ENCODE measurements at places on chromosomes 11 and 22.
A peak's percentile ranks its signal among the peaks of the same experiment; 100 is the strongest.

GRCh38 chr11:67382276-67383136 lies 9.1 kb upstream of the CLCF1 start:
- peak; percentile 75 for DNase-seq

DNA sequence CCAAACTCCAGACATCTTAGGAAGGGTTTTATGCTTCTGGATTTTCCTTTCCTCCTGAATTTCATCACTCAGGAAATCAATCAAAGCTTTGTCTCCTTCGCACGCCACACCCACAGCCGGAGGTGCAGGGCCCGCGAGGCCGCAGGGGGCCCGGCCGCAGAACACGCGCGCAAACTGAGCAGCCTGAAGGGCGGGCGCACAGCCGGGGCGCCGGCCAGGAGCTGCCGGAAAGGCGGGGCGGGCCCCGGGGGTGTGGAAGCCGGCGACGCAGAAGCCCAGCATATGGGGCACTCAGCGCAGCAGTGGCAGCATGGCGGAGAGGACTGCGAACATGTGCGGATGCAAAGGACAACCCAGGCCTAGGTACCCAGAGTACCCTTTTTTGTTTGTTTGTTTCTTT lies 33.1 kb upstream of the SPTBN2 start:
- DNase-seq: no peak

DNA sequence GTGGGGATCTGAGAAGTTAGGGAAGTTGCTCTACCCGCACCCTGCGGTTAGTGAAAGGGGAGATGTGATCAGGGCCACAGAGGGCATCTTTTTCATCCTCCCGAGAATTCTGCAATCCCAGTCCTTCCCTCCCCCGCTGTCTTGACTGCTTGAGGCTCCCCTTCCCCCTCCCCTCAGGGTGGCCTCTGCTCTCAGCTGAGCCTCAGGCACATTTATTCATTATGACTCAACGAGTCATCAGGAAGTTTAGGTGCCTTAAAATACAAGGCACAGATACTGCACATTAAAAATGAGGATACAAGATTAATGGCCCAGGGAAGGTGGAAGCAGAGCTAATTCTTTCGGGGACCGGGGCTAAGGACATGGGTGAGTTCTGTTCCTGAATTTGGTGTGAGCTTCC lies 104.0 kb downstream of the CACNA1I start:
- DNase-seq: no peak

GRCh38 chr22:42228483-42228882 lies 42.0 kb downstream of the TCF20 start:
- DNase-seq: no peak

GRCh38 chr11:105152560-105152959 lies 13.0 kb upstream of the CARD18 start:
- no peak for DNase-seq

DNA sequence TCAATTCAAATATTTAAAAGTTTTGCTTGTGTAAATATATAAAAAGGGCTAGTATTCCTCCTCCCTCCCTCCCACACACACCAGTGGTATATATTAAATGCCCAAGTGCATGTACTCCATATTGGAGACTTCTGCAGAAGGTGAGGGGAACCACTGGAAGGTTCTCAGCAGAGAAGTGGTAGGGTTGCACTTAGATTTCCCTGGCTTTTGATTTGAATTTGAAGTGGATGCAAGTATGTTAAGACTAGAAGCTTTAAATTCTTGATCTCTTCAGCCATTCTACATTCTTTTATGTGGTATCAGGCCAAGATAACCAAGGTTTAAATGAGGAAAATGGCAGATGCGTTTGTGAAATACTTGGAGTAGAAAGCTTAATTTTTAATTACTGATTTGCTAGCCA lies 43.1 kb downstream of the CEP57 start:
- no peak for DNase-seq

DNA sequence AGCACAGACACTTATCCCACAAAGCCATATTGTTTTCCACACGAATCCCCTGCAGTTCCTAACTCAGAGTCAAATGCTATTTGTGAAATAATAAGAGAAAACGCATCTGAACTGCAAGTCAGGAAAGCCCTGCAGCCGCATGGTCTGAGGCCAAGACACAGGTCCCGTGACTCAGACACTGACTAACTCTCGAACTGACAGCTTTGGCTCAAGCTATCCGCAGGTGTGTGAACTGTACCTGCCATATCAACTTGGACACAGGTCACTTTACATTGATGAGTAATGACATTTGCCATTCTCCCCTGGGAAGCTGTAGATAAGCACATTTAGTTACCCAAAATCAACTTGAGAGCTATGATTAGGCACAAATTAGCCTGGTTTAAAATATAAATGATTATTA lies 34.9 kb upstream of the NFRKB start:
- DNase-seq: no peak

GRCh38 chr11:100759106-100759505 lies 72.0 kb downstream of the ARHGAP42 start:
- DNase-seq: no peak

- no peak for DNase-seq
Observed at GRCh38 chr22:17119481-17120202, 1.5 kb downstream of the TMEM121B start.

All from activated B cell treated with CpG ODN at 0.5 μM for 24 hours (primary cell).